ENCODE measurements at places on chromosomes 6 and 20.

DNA sequence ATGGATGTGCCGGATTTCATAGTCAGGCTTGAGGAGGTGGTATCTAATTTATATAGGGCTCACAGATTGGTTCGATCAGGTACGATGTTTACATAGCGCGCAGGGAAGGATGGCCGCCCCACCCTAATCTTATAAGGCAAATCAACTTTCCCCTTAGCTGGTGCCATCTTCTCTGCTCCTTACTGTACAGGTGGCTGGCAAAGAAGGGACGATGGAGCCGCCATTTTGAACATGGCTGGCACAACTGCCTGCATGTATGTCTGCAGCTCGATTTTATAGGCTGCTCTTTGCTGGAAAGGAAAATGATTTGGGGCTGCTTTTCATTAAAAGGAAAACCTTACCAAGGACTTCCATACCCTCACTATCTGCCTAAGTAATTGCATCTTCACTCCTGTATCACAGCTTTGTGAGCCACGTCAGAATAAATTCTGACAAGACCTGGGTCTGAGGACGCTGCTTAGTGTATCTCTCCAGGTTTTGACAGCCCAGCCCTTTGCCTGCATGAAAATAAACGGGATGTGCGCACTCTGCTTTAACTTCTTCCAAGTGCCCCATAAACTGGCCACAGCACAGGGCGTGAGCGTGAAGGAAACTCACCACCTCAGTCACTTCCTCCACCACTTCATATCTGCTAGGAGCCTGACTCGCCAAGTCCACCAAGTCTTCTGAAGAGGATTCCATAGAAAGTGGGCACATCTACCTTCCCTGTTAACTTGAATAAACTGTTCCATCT is 109.4 kb upstream of the ARMC2 start:
- no peak for DNase-seq

DNA sequence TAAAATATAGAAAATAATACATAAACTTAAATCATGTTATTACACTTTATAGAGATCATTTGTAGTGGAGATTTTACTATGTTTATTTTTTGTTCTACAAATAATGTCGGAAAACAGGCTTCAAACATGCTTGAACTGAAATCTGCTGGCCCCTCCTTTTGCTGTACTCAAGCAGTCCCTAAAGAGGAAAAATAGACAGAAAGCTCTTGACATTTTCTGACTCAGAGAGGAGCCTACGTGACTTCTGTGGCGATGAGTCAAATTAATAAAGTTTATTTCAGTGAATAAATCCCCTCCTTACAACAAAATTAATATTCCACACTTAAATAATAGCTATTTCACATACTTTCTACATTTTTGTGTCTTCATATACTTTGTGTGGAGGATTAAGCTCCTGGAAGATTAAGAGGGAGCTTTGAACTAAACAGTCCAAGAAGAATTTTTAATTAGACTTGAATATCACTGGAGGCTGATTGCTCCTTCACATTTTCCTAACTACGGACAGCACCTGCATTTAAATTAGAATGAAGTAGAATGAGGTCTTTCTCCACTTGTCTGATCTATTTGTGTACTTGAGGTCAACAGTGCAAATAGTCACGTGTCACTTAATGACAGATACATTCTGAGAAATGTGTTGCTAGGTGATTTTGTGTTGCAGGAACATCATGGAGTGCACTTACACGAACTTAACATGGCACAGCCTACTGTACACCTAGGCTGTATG is 1.7 kb upstream of the TREM1 start:
- no peak for DNase-seq

DNA sequence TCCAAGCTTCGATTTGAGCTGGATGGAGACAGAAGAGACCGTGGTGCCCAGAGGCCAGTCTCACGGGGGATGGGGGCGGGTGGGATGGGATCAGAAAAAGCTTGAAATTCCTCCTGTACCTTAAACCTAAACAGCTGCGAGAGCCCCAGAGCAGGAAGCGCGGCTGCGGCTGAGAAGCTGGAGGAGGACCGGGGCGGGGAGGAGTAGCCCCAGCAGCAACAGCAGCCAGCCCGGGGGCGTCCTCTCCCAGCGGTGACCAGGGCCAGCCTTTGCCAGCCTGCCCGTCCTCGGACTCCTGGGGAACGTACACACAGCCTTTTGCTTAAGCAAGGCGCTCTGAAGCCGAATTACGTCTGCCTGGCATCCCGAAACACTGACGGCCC is 17.4 kb upstream of the PRDM13 start:
- no peak for DNase-seq

GRCh38 chr6:166750108-166750793 is 123.2 kb upstream of the RPS6KA2 start:
- no peak for DNase-seq

GRCh38 chr6:46234156-46234556 is 63.4 kb upstream of the ENPP5 start:
- DNase-seq = no peak

- no peak for DNase-seq
These were observed 15.5 kb upstream of the PRDM1 start for GRCh38 chr6:106070636-106071035.

GRCh38 chr20:7090001-7090400 is 322.5 kb downstream of the BMP2 start:
- DNase-seq = no peak

DNA sequence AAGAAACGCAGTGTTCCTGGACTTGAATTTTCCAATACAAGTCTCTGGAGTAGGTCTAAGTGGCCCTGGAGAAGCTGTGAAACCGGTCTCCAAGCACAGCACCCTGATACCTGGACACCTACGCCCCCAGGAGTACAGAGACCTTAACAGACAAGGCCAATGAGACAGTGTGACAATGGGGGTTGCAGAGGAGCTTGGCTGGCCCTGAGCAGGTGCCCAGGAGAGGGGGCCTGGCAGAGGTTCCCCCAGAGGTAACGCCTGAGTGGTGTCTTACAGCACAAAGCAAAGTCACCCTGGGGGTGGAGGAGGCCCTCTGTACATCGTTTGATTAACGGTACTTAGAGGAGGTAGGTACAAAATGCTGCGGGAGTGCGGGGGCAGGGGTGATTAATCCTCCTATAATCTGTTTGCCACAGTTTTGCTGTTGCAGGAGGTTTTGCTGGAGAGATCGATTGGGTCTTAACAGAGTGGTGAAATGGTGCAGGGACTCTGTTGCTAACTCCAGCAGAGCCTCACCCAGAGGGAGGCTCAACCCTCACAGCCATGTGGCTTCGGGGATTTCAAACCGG is 37.3 kb upstream of the APCDD1L start:
- DNase-seq = no peak

GRCh38 chr20:19330731-19331130 is 118.3 kb downstream of the SLC24A3 start:
- DNase-seq = no peak

DNA sequence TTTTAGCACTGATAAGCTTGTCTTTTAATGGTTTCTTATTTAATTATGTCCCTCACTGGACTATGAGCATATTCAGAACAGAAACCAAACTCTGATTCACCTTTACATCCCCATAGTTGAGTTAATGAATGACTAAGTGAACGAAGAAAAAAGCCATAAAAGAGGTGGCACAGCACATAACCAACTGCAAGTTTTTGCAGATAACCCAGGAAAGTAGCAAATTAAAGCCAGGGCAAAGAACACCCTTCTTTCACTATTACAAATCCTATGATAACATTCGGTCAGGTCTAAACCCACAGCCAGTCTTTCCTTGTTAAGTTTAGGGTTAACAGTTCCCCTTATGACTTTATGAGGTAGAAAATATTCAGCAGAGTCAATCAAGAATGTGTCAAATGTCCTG is 102.7 kb downstream of the RIN2 start:
- DNase-seq = no peak

DNA sequence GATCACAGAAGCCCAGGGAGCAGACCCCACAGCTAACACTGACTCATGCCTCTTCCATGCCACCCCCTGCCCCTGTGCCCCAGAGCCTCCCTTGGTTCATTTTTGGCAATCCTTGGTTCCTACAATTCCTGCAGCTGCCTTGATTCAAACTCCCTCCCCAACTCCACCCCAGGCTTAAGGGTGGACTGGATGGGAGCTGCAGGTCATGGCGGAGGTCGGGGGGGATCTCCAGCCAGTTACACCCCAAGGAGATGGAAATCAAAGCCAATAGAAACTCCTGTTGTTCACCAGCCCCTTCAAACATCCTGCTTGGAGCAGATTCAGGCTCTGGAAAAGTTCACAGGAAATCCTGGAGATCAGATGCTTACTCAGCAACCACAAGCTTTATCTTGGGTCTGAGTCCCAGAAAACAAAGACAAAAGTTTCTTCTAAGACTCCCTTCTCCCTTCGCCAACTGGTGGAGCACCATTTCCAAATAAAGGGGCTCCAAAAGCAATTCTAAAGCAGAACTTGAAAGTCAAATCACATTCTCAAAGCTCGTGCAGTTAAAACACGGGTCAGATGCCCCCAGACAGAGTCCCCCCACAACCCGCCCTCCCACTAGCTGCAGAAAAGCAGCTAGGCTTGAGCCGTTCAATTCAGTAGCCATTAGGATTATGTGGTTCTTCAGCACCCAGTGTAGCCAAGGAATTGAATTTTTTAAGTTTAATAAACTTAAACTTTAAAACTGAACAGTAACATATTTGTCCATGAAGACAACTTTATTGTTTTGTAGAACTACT is 149.5 kb downstream of the ANKRD60 start:
- peak; percentile 26 for DNase-seq

DNA sequence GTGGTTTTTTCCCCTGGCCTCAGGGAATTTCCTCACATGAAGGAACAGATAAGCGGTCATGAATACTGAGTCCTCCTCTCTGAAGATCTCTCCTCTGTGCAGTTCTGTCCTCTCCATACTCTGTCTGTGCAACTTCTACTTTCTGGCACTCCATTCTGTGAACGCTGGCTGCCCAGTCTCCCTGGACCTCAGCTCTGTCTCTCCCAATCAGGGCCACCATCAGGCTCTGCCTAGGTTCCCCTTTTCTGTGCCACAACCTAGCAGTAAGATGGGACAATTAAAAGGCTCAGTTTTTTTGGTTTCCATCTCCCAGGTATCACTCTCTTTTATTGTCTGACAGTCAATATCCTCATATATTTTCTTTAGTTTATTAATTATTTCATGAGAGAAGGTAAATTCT is 4.8 kb upstream of the ADGB start:
- no peak for DNase-seq

- no peak for DNase-seq
These were observed 222.4 kb downstream of the TSHZ2 start for GRCh38 chr20:53194306-53195290.

- no peak for DNase-seq
These were observed at the start of gene CD40 for GRCh38 chr20:46117704-46118467. CD40 (plus strand) TSS chr20:46118314; CDS start chr20:46118344, 30 bp downstream.

DNA sequence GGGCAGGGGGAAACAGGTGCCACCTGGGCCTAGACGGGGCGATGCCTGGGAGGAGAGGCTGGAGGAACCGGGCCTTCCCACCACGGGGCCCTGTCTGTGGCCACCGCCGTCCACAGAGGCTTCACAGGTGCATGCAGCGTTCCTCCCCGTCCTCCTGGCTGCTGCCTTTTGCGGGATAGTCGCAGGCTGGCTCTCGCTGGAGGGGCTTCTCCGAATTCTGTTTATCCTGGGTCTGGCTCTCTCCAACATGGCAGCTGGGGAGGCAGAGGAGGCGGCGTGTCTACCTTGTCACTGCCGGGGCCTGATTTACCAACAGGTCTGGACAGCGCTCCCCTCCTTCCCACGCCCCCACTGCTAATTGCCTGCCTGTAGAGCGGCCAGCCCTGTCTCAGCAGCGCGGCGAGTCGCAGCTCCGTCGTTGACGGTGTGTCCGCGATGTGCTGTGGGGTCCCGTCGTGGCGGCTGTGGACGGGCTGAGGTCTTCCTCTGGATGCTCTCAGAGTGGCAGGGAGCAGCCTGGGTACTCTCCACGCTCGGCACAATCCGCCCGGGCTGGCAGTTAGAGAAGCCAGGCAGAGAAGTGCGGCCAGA is 262.9 kb downstream of the TAF4 start:
- no peak for DNase-seq
